Smooth muscle cell of the pulmonary artery (primary cell): ENCODE measurements at places on chromosomes 3 and 15. TPM values are rescaled to one million over a fixed set of nuclear protein-coding genes. Genes with fewer than 3 reads are reported as not detected.

Gene RTP4
- 0.20 and 0.59 TPM in 2 replicates for total RNA-seq

Gene RBPMS2
- total RNA-seq: 0.07 TPM in 1 of 2 replicates, not detected in the other

Gene TMEM207
- total RNA-seq: not detected in 2 replicates

Gene ARGFX
- not detected in 2 replicates for total RNA-seq

Gene CCR9
- not detected in 2 replicates for total RNA-seq

Gene LTK
- total RNA-seq: 0.07 TPM in 1 of 2 replicates, not detected in the other

Gene CELSR3
- 0.91 and 2.9 TPM in 2 replicates for total RNA-seq

Gene CFAP100
- total RNA-seq: not detected in 2 replicates

Gene MOBP
- total RNA-seq: not detected in 2 replicates

Gene TRMT10C
- 15.4 and 18.5 TPM in 2 replicates for total RNA-seq

Gene SLC9C1
- total RNA-seq: 0.20 and 0.43 TPM in 2 replicates

Gene PDCD10
- total RNA-seq: 46.4 and 53.9 TPM in 2 replicates

Gene GPX1
- 122 and 194 TPM in 2 replicates for total RNA-seq

Gene ACTRT3
- 5.7 and 6.4 TPM in 2 replicates for total RNA-seq

Gene SENP2
- total RNA-seq: 28.2 and 36.8 TPM in 2 replicates
